ENCODE measurements at places on chromosomes 11 and 22.

GRCh38 chr22:38940811-38941384 lies 16.5 kb upstream of the APOBEC3A start:
- DNase-seq, result no peak

DNA sequence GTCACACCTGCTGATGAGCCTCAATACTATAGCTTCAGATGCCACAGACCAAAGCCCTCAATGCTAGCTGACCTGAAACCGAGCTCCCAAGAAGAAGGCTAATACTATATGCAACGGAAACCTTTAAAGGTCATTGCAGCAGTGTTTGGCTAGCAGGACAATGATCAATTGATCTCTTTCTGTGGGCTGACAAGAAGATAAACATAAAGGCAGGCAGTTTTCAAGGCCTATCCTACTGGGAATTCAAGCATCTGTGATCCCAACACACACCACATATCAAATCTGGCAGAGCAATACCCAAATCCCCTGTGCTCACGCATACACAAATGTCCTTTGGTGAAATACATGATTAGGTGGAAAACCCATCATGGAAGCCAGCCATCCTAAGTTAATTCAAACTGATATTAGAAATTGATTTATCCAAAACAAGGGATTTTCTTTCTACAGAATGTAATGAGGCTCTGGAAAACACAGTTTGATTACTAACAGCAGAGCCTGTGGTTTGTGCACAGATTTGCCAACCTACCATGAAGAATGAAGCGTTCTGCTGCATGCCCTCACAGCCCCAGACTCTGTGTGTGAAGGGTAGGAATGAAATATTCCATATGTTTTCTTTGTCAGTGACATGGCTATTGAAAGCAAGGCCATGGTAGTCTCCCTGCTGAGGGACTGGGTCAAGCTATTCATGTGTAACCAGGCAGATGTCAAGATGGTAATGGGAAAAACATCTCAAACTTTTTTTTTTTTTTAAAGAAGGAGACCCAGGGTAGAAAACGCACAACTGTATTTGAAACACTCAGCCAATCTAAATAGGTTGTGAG lies 12.2 kb downstream of the LGR4 start:
- no peak for DNase-seq

DNA sequence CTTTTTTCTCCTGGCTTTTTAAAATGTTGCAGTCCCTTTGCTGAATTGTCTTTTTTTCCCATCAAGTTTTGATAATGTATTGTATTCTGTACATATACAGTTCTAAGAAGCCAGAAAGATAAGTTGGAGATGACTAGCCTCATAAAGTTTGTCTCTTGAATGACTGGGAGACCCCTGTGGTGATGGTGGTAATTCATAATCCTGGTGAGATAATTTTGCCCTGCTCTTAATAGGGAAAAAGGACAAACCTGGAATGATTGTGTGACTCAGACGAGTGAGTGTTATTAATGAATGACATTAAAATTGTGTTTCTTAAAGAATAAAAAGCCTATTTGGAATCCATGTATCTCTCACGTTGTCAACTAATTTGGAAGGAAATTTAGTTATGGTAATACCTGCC lies 1.2 kb downstream of the HIKESHI start:
- no peak for DNase-seq

DNA sequence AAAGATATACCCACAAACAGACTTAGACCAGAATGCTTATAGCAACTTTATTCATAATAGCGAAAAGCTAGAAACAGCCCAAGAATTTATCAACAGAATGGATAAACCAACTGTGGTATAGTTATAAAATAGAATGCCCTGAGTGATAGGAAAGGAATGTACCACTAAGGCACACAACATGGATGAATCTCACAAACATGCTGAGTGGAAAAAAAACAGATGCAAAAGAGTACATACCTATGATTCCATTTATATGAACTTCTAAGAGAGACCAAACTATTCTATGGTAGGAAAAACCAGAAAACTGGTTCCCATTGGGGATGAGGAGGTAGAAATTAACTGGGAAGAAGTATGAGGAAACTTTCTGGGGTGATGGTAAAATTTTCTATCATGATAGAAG lies 40.4 kb upstream of the GRIK4 start:
- DNase-seq, result no peak

DNA sequence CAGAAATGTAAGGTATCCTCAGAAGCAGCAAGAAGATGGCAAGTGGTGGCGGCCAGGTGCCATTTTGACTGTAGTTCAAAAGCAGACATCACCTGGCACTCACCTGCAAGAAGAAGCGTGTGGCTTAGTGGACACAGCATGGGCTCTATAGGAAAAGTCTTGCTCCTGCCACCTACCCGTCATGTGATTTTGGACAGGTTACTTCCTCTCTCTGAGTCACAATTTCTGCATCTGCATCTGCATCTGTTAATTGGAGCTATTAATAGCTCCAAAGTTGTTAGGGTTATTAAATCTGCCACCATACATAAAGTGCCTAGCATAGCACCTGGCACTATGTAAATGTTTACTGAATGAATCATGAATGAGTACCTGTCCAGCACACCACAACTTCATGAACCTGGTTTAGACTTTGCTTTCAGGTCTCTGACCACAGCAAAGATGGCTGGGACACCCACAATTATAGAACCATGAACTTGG lies 16.8 kb downstream of the RAB30 start:
- no peak for DNase-seq

DNA sequence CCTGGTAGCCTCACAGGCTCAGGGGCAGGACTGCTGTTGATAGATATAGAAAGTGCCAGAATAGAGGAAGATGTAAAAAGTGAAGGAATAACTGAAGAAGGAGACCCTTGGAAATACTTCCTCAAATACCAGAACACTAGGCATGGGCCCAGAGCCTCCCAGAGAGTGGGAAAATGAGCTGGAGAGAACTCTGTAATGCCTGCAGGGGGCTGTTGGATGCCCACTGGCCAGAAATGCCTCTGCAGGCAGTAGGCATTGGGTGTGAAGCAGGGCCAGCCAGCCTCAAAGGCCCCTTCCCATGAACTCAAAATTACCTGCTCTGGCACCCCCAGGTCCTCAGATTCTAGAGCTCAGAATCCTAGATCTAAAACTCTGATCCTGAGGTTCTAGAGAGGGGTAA lies 15.1 kb downstream of the P2RY2 start:
- DNase-seq, result no peak

- peak; percentile 44 for DNase-seq
These were observed 663.7 kb upstream of the B3GAT1 start for GRCh38 chr11:135075740-135076139.

- DNase-seq, result no peak
These were observed 2.5 kb upstream of the SMARCB1 start for GRCh38 chr22:23784215-23784732.

GRCh38 chr22:31238057-31238456 lies 26.0 kb downstream of the LIMK2 start:
- no peak for DNase-seq

DNA sequence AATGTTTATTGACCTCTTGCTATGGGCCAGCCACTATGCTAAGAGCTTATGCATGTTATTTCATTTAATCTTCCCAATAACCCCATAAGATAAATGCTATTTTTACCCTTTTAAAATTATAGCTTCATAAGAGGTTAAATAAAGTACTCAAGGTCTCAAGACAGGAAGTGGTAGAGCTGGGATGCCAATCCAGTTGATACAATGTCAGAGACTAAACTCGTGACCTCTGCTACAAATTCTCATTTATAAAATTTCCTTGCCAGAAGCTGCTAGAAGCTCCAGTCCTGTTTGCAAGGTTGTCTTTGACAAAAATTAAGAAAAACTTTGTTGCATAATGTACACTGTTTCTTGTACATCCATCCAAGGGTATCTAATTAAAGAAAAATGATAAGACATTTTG lies 265.9 kb upstream of the MPPED2 start:
- DNase-seq, result no peak

- DNase-seq, result no peak
These were observed 4.2 kb downstream of the SHANK2 start for GRCh38 chr11:71248251-71248570.

- DNase-seq, result peak; percentile 71
These were observed 39.6 kb downstream of the NUMA1 start for GRCh38 chr11:72040491-72041363.

- no peak for DNase-seq
These were observed 475.9 kb downstream of the BRD1 start for GRCh38 chr22:49351761-49352227.

DNA sequence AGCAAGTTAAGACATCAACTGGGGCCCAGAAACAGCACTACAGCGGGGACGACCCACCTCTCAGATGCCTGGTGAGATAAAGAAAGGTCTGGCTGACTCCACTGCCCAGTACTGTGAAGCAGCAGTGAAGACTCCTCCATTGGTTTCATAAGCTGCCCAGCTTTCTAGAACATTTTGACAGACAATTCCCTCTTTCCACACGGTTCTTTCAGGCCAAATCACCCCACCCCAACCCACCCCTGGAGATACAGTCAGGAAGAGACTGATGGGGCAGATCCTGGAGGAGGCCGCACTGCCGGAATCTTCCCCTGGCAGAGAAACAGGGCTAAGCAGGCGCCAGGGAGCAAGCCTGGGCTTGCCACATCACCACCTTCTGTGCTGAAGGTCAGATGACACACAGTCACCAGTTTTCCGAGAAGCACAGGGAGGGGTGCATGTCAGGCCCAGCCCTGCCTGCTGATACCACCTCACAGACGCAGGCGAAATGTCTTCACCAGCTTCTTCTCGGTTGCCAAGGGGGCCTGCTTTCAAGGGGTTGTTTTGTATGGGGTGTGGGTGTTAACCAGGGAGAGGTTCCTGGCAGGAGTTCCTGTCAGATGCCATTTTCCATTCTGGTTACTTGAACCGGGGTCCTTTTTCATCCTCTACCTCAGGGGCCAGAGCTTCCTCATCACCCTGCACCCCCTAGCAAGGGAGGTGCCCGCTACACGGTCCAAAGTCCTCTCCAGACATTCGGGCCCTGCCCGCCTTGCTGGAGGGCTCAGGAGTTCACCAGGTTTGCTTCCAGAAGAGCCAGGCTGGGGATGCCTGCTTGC lies 1.4 kb upstream of the NEAT1 start:
- peak; percentile 99 for DNase-seq

DNA sequence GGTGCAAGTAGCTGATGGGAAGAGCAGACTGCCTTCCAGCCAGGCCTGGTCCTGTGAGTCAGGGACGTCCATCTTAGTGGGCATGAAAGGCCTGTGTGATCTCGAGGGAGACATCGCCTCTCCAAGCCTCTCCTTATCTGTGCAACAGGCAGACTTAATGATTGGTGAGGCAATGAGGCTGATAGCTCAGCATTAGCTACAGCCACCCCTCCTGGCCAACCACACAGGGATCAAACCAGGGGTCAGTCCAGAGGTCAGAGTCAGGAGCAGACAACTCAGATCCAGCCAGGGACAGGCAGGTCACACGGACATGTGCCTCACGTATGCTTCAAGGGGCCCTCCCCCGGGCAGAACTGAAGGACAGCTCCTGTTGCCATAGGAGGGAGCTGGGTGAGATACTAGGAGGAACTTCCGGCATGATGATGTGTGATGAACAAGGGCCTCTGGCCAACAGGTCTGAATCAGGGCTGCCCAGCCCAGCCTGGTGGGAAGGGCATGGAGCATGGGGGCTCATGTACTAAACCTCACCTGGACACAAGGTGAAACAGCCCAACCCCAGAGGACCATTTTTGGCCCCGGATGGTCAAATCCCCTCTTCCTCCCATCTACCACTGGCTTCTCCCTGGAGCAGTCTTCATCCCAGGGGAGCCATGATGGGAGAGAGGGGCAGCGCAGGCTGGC lies 2.8 kb upstream of the APOC3 start:
- no peak for DNase-seq

DNA sequence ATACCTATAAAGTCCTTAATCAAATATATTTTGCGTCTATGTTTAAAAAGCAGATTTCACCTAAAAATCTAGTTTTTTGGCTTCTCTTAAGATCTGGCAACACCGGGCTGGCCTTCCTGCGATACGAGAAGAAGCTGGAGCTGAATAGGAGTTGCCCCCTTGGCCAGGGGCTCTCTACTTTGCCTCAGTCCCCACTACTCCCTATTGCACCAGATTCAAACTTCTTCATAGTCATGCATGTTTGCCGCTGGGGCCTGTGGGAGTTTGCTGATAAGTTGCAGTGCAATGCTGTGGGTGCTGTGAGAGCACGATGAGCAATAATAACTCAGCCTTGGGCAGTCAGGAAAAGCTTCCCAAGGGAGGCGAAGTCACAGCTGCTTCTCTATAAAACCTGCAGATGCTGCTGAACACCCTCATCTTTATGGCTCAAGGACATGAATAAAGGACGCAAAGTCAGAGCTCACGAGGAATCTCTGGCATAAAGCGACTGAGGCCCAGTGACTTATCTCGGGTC lies 15.2 kb upstream of the EIF3D start:
- peak; percentile 42 for DNase-seq

DNA sequence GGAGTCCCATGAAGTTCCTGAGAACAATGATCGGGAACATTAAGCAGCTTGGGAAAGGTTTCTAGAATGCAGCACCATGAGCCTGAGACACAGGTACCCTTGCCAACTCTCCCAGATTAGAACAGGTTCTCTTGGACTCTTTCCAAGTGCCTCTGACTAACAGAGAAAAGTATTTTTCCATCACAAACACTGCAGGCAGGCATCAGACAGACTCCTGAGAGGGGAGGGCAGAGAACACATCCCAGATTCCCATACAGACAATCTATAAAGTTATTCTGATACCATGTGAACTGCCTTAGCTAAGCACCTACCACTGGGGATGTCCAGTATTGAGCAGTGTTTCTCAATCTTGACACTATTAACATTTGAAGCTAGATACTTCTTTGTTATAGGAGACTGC lies 27.3 kb downstream of the SERGEF start:
- DNase-seq, result no peak

- no peak for DNase-seq
These were observed 35.5 kb upstream of the RASSF10 start for GRCh38 chr11:12973528-12974181.

GRCh38 chr22:17866621-17867020 lies 92.4 kb upstream of the BID start:
- no peak for DNase-seq

- DNase-seq, result no peak
These were observed 363.0 kb downstream of the CNTN5 start for GRCh38 chr11:99383648-99384245.

DNA sequence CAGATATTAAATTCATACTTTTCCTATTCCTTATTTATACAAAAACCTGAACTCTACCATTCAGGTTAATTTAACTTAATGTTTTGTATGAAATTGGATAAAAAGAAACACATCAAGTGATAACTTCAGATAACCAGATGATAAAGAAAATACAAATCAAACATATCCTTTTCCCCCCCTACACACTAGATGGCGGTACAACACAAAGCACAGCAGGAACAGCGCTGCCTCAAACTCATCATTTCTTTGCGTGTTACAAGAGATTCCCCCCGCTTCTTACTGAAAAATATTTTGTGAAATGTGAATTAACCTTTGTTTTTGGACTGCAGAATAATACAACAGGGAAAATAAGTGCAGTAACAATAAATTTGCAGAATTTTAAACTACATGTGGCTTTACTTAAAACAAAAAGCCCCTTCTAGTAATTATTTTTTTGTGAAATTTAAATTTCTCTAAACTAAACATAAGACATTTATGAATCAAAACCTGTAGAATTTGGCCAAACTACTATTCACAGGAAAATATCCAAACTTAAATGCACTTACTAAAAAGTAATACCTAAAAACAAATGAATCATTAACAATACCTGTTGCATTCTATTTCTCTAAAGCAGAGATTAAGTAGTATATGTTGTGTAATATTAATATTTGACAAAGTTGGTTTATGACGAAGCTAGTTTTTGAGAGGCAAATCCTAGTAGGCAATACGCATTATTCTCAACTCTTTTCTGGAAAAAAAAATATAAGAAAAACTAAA lies 74.4 kb downstream of the ARHGAP32 start:
- peak; percentile 57 for DNase-seq
